T-helper 22 cell (primary cell): ENCODE measurements at places on chromosomes 16 and 17.

DNA sequence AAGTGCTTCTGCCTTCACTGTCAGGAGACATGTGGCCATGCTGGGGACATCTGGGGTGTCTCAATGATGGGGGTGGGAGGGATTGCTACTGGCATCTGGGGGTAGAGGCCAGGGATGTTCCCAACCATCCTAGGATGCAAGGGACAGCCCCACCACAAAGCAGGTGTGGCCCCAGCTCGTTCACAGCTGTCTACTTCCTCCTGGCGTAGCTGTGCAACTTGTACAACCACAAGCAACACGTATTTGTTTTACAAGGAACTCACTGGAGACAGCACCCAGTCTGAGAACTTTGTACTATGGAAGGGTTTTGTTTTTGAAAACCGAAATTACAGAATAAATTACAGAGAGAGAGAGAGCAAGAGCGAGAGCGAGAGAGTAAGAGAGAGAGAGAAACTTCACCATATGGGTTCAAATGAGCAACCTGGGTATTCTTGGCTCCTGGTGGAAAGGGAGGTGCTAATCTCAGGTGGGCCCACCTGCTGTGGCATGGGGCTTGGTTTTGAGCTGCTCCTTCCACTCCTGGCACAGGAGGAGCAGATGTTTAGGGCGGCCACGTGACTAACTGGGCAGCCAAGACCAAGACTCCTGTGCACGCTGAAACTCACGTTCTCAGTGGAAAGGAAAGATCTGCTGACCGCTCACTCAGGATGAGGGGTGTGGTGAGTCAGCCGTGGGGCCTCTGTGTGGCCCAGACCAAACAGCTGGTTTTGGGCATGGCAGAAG, 17.5 kb upstream of the TNFRSF13B start:
- DNase-seq = no peak

- DNase-seq = no peak
These were observed 1.5 kb downstream of the GAS7 start for GRCh38 chr17:10196941-10197340.

DNA sequence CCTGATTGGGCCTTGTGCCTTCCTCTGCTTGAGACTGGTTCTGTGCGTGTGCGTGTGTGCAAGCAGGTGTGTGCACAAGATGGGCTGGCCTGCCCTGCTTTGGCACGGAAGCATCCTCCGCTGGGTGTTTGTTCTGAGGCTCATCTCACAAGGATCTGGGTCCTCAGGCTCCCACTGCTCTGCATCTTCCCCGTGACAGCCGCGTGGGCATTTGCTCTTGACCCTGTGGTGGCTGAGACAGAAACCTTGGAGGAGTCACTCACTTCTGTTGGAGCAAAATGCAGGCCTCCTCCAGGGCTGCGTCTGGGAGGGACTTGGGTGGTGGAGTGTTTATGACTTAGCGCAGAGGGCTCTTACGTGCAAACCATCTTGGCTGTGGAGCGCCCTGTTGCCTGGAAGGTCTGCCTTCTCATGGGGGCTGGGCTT, 119.2 kb downstream of the RPTOR start:
- no peak for DNase-seq

DNA sequence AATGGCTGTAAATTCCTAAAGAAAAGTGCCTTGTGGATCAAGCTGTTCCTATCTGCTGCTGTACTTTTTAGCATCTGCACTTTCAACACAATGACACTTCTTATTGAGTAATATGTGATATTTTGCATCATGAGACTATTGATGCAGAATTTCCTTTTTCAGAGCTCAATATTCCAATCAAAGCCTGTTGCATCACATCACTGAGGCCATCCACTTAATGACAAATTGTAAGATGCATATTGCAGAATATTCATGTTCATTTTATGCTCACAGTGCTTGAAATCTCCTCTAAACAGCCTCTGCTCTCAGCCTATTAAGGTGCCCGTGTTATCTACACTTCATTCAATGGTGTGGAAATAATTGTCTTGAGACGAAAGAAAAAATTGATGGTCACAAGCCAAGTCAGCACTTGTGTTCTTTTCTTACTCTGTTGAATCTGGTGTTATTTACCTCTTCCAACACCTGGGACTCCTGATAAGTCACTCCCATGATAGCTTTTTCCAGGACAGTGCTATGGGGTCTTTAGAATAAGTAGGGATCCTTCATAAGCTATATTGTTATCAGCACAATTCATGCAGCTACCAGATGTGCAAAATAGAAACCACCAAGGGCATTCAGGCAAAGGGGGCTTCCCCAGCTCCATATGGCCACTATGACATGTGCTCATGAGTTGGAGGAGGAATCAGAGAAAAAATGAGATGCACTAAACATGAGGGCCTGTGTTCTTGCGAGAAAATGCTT, 9.3 kb upstream of the SKAP1 start:
- DNase-seq = no peak

DNA sequence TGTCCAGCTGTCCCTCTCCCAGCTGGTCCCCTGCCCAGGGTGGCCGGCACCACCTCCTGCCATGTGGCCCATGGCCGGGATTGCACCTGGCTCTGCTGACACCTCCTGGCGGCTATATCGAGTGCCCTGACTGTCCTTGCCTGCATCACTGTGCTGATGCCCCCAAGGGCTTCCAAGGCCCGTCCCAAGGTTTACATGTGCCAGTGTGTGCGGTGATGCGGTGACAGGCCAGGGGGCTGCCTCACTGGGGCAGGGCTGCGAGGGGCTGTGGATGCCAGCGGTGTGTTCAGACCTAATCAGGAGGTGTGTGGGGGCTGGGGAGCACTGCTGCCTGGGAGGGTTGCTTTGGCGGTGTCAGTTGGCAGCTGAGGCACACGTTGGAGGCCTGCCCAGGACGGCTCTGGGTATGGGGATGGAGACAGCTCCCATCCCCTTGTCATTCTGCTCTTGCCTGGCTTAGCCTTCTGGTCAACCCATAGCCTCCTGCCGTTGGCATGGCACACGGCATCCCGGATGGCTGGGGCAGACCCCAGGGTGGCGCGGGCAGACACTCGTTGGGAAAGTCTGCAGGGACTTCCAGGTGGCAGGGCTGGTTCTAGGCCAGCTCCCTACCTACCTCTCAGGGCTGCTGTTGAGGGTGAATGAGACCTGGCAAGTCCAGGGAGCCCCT, 5.5 kb downstream of the MAP2K3 start:
- DNase-seq = no peak
